Tibial nerve (tissue), 4 donors: ENCODE measurements at places on chromosomes 11 and 22. TPM values are rescaled to one million over a fixed set of nuclear protein-coding genes. Genes with fewer than 3 reads are reported as not detected.
A peak's percentile ranks its signal among the peaks of the same experiment; 100 is the strongest.

Gene ELFN2
- total RNA-seq: 2.7 TPM

Gene KRTAP5-8
- total RNA-seq: 2.8 TPM

Gene ABCC8
- total RNA-seq: 6.0 TPM

Gene TCIRG1
- total RNA-seq: 180 TPM

Gene NCAM1
- total RNA-seq: 57.3 TPM

Gene OR2D3
- total RNA-seq: not detected

- no peak for DNase-seq
Observed at GRCh38 chr22:46425016-46425415, 89.5 kb downstream of the TRMU start.

GRCh38 chr11:65078151-65078550 is 5.7 kb downstream of the CDCA5 start:
- no peak for DNase-seq

GRCh38 chr11:8103909-8104308 is 22.9 kb downstream of the TUB start:
- DNase-seq: no peak

GRCh38 chr11:68935066-68935465 is 31.4 kb downstream of the IGHMBP2 start:
- no peak for DNase-seq

GRCh38 chr11:3865388-3866193 is 10.1 kb downstream of the STIM1 start:
- DNase-seq: no peak

DNA sequence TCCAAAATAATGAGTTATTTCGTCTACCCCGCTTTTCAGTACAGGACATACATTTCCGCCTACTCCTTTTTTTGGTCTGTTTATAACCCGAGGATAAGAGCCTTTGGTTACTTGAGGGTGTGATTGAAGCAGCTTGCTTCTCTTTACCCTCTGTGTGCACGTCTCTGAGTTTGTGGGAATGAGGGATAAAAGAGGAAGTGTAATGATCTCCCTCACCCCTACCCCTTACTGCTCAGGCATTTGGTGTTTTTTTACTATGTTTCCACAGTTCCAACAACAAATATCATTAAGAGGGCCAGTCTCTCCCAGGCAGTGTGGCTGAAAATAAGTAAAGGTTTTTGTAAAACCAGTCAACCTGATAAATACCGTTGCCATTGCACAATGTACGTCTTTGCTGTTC is 83.2 kb upstream of the GAL start:
- no peak for DNase-seq

DNA sequence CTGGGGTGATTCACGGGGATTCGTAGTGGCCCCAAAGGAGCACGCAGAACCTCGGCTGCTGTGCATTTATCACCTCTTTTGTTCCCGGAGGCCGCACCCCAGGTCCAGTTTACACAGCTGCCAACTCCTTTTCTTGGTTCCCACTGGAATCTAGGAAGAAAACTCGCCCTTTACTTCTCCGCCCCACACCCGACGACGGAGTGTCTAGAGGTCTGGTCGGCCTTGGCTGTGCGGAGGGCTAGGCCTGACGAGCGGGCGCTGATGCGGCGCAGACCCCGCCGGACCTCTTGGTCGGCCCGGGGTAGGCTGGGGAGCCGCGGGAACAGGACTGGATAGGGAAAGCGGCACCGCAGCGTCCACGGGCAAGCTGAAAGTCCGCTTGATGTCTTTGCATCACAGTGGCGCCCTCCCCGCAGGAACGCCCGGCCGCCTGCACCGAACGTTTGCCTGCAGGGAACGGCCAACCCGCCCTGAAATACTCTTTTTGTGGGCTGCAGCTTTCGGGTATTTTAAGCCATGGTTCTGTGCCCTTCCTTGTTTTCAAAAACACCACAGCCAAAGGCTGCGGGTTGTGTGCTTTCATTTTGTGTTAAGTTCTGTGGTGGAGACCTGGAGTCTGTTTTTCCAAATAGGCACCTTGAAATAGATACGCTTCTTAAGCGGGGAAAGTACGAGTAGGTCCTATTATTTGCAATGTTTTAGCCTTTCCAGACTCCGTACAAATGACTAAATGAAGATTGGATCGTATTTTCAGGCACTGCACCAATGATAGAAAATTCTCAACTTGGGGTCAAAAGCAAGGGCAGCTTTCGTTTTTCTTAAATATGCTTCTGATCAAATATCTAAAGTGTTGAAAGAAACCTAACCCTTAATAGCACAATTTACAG is 829 bp upstream of the ZBED5 start:
- DNase-seq: peak; percentile 36

DNA sequence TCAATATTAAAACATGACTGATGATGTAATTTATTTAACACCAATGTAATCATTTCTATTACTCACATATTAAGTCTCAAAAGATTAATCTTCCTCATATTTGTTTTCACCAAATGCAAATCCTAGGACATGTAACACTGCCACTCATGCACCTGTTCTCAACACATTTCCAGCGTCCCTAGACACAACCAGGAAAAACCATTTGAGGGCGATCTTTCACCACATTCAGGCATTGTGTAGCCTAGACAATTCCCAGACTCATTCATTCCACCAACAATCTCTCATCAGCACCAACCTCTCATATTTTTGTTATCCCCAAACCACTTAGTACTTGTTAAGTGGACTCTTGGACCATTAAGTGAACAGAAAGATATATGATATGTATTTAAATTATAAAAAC is 66.1 kb downstream of the SLC36A4 start:
- DNase-seq: no peak

DNA sequence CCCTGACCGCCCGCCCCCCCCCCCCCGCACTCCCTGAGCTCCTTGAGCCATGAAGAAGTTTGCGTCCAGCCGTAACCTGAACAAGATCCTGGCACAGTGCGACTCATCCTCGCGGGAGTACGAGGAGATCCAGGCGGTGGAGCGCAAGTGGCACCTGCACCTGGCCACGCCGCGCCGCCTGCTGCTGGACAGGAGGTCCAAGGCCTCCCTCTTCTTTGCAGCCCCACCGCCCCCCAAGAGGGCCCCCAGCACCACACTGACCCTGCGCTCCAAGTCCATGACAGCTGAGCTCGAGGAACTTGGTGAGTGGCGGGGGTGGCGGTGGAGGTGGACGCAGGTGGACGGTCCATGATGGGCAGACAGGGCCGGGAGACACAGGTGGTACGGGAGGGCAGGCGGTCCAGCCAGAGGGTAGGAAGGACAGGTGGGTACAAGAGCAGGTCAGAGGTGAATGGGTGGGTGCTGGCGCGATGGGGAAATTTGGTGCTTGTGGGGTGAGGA is 32.1 kb upstream of the ACR start:
- no peak for DNase-seq

DNA sequence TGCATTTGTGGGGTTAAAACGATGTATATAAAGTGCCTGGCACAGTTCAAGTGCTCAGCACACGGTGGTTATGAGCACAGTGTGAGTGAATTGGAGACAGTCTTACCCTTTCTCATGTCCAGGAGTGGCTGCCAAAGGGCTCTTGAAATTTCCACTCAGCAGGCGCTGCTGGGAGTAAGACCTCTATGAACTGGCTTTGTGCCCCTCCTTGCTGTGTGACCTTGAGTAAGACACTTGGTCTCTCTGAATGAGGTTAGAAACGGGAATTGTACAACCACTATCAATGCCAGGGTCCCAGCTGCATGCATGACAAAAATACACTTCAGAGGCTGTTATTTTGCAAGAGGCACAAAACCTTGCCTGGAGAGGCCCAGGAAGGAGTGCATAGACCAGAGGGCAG is 86.6 kb downstream of the TSPAN18 start:
- DNase-seq: no peak

DNA sequence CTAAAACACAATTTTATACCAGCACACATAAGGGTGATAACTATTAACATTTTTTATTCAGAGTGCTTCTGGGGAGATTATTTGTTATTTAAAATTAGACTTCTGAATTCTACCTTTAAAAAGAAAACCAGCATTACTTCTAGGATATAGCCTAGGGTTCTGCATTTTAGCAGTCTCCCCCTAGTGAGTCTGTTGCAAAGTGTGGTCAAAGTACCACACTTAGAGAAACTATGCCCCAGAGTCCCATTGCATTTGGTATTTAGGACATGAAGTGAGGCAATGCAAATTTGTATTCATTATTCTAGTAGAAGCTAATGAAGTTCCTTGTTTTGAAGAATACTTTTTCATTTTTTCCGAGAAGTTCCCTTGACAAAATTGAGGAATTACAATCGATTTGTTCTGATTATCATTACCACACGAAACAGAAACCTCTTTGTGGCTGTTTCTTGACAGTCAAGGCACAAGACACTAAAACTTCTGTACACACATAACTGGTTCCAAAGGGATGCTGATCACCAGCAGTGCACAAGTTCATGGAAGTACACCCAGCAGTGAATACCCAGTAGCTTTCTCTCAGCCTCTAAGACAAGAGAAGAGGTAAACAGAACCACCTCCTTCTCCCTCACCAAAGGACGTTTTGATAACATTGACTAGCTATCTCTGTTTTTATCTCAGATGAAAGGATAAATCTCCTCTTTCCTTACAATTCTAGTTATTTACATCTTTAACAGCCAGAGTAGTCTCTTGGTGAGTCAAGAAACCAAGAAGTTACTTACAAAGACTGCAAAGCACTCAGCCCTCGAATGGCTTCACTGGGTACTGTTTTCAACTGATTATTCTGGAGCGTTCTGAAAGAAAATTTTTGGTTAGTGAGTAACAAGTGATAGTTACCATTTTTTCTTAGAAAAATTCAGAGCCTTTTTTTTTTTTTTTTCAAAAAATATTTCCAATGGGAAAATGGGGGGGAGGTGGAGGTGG is 27.6 kb upstream of the CCDC34 start:
- no peak for DNase-seq

DNA sequence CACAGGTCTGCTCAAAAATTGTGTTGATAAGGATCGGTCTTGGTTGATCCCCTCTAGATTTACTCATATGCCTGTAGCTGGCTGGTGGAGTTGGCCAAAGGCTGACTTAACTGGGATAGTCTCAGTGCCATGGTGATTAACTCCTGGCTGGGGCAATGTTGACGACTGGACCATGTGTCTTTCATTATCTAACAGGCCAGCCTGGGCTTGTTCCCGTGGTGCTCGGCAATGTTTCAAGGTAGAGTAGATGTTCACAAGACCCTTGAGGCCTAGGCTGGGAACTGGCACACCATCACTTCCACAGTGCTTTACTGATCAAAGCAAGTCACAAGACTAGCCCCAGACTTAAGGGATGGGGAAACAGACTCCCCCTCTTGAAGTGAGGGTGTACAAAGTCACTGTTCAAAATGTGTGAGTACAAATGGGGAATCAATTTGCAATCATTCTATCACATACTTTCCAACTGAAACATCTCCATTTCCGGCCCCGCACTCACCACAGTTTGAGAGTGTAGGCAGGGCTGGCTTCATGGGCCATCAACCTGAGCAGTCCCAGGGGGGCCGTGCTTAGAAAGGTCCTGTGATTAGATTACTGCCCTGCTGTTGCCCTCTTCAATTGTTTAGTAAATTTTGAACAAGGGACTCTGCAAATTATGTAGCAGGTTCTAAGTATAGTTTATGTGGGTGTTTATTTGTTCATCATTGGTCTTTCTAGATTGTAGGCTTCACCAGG is 240.8 kb downstream of the NELL1 start:
- peak; percentile 6 for DNase-seq

DNA sequence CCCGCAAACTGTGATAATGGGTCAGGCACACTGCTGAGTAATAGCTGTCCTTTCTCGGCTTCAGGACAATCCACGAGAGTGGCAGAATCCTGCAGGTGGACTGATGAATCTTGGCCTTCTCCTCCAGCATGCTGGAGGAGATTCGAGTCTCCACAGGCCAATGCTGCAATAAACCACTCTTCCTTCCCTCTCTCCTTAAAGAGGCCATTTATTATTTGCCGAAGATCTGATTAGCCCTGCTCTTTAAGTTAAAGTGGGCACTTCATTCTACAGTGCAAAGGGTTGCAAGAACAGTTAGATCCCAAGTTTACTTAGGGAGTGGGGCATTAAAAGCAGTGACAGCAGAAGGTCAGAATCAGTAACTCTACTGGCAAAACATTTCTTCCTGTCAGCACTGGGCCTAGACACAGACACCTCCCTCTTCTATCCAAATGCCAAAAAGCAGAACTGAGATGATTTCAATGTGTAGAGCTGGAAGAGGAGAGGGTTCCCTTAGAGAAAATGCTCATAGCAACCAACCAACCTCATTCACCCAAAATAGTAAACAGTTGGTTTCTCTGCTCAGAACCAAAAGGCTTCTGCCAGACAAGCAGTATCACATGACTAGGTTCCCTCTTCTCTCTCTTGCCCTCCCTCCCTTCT is 121.7 kb downstream of the SGSM3 start:
- no peak for DNase-seq

GRCh38 chr22:49372530-49373288 is 455.0 kb downstream of the BRD1 start:
- DNase-seq: no peak

GRCh38 chr11:120906766-120907165 is 117.1 kb upstream of the TBCEL start:
- DNase-seq: no peak

GRCh38 chr22:25069758-25070481 is 117.4 kb downstream of the KIAA1671 start:
- DNase-seq: no peak

DNA sequence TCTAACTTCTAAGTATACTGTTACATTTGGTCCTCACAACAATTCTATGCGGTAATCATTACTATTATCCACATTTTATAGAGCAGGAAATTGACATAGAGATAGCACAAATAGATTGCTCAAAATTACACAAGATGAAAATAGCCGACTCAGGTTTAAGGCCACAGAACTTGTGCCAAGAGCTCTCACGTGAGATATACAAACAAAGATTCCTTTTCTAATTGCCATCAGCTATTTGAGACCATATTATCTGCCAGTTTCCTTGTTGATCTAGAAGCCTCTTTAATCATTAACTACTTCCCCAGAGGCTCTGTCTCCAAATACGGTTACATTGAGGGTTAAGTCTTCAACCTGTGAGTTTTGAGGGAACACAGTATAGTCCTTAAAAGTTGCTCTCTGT is 61.0 kb upstream of the GLYATL1B start:
- no peak for DNase-seq

GRCh38 chr11:848380-848931 is 5.8 kb downstream of the TSPAN4 start:
- no peak for DNase-seq

GRCh38 chr11:2132246-2132645 is 6.9 kb downstream of the IGF2 start:
- DNase-seq: no peak

DNA sequence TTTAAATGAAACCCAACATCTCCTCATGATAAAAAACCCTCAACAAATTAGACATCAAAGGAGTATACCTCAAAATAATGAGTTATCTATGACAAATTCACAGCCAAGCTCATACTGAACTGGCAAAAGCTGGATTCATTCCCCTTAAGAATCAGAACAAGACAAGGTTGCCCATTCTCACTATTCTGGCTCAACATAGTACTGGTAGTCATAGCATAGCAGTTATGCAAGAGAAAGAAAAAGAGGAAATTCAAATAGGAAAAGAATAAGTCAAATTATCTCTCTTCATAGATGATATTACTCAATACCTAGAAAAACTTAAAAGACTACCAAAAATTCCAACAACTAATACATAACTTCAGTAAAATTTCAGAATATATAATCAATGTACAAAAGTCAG is 29.4 kb upstream of the XKR3 start:
- no peak for DNase-seq
